HEK293T (cell line): ENCODE measurements at places on chromosomes 13 and 19.
A peak's percentile ranks its signal among the peaks of the same experiment; 100 is the strongest.

- no peak for DNase-seq
These were observed 71.8 kb downstream of the CAB39L start for GRCh38 chr13:49371943-49372613.

DNA sequence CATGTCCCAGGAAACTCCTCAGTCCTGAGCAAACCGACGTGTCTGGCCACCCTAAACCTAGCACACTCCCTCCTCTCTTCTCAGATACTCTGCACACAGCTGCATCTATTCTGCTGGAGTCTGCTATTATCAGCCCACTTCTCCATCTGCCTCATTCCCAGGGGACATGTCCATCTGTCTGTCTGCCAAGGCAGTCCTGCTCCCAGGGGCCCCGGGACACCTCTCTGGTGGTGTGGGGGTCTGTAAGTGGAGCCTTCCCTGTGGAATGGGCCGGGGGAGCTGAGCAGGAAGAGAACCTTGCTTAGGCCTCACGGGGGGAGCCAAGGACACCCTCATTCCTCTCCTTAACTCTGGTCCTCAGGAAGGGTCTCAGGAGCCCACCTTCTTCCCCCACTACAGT lies 72.7 kb downstream of the ERICH6B start:
- DNase-seq = no peak

GRCh38 chr19:47374876-47375693 lies 26.0 kb downstream of the DHX34 start:
- no peak for DNase-seq

GRCh38 chr19:42693760-42694350 lies 46.4 kb downstream of the PSG3 start:
- DNase-seq = peak; percentile 65

DNA sequence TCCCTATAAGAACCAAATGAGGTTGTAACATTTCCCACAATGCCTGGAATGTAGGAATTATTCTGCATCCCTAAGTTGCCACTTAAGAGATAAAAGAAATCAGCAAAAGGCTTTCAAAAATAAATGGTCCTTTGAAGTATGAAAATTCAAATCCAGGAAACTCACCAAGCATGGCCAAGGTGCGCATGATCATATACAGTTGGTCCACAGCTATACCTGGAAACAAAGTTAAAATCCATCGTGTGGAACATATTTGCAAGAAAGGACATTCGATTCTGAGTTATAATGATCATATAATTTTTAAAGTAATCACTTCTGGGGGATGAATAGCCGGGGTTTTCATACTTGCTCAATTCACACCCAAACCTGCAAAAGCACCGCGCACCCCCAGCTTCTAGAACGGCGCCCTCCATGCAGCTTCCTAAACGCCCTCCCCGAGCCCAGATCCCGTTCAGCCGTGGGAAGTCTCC lies 525 bp downstream of the CARS2 start:
- DNase-seq = no peak

DNA sequence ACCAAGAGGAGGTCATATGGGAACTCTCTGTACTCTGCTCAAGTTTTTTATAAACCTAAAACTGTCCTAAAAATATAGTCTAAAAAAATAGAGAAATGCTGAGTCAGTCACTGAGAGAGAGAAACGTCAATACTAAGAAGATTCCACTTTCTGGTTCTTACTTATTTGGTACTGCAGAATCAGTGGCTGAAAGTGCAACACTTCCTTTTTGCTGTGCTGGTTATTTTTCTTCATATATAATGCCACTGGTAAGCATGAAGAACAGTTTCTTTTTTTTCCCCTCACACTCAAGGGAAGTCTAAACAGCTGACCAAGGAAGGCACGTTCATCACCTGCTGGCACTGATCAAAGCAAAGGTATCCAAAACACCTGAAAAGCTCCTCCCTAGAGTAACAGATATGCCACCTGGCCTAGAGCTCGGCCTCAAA lies 44.3 kb upstream of the N4BP2L1 start:
- no peak for DNase-seq

- no peak for DNase-seq
These were observed 5.4 kb upstream of the TRIM28 start for GRCh38 chr19:58538257-58539168.

DNA sequence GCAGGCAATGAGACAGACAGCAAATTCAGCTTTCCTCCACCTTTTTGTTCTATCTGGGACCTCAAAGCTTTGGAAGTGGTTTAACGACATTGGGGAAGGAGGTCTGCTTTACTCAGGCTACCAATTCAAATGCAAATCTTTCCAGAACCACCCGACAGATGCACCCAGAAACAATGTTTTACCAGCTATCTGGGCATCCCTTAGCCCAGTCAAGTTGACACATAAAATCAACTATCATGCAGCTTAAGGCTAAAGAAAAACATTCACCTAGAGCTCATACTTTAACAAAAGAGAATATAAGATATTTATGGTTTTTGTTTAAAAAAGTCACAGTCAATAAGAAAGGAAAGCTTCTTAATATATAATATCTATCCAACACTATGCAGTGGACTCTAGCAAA lies 246.0 kb downstream of the NALCN start:
- no peak for DNase-seq

DNA sequence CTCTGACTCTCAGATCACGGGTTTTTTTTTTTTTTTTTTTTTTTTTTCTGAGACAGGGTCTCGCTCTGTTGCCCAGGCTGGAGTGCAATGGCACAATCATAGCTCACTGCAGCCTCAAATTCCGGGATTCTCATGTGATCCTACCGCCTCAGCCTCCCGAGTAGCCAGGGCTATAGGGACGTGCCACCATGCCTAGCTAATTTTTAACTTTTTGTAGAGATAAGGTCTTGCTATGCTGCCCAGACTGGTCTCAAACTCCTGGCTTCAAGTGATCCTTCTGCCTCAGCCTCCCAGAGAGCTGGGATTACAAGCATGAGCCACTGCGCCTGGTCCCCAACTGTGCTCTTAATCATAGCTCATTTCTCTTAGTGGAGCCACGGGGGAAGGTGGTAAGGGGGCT lies 4.6 kb upstream of the GRAMD1A start:
- DNase-seq = no peak

DNA sequence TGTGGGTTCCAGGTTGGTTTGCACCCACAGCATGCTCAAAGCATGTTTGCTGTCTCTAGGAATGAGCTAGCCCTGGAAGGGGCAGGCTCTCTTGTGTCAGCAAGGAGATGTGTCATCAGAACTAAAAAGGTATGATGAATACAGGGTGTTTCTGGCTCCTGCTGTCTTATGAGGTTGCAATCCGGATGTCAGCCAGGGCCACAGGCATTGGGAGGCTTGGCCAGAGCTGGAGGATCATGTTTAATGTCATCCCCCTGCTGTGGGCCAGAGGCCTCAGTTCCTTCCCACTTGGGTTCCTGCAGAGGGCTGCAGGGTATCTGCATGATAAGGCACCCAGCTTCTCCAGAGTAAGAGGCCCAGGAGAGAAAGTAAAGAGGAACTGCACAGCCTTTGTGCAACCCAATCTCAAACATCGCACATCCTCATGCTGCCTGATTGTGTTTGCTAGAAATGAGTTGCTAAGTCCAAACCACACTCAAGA lies 193.6 kb downstream of the COL4A1 start:
- DNase-seq = no peak

- DNase-seq = no peak
These were observed 204.7 kb downstream of the SHISA2 start for GRCh38 chr13:25847145-25847544.
